Hematopoietic multipotent progenitor cell (in vitro differentiated cells): ENCODE measurements at places on chromosomes 16 and 17.

DNA sequence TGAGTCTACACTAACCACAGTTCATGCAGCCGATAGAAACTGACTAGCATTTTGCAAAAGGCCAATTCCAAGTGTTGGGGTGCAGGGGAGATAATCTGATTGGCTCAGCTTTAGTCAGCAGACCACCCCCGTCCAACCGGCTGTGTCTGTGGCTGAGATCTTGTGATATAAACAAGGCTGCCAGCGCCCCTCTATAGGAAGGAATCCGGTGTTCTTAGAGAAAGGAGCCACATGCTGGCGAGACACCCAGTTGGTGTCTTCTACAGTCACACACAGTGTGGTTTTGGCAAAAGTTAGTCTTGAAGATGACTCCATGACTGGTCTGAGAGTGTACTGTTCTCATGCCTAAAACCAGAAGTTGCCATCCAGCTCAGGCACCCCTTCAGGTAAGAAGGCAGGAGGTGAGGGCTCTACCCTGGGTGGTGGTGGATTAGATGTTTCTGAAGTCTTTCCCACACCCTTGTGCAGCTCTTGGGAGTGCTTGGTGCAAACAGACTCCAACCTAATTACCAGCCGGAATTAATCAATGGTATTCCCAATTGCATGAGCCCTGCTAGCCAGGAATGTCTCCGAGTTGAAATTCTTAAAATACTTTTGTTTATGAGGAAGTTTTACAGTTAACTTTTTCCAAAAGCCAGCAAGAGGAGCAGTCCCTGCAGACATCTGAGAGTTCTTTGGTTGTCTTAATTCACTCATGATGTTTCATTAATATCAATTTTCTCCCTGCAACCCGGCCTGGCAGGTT, 172.3 kb upstream of the IRX6 start:
- DNase-seq, result no peak

GRCh38 chr17:77637818-77638575, 320.5 kb upstream of the TNRC6C start:
- DNase-seq, result no peak

DNA sequence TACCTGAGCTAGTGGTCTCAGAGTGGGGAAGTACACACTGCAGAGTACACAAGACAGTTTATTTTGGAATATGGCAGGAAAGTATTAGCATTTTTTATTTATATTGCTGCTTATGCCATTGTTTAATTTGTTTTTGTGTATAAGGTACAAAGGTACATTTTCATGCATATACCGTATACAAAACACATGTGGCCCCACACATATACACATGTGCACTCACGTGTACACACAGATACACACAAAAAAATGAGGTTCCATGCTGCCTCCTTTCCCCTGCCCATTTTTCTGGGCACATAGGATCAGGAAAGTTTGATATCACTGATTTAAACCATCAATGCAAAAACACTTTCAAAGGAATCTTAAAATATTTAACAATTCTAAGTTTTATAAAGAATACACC, 12.9 kb downstream of the IGSF6 start:
- no peak for DNase-seq

DNA sequence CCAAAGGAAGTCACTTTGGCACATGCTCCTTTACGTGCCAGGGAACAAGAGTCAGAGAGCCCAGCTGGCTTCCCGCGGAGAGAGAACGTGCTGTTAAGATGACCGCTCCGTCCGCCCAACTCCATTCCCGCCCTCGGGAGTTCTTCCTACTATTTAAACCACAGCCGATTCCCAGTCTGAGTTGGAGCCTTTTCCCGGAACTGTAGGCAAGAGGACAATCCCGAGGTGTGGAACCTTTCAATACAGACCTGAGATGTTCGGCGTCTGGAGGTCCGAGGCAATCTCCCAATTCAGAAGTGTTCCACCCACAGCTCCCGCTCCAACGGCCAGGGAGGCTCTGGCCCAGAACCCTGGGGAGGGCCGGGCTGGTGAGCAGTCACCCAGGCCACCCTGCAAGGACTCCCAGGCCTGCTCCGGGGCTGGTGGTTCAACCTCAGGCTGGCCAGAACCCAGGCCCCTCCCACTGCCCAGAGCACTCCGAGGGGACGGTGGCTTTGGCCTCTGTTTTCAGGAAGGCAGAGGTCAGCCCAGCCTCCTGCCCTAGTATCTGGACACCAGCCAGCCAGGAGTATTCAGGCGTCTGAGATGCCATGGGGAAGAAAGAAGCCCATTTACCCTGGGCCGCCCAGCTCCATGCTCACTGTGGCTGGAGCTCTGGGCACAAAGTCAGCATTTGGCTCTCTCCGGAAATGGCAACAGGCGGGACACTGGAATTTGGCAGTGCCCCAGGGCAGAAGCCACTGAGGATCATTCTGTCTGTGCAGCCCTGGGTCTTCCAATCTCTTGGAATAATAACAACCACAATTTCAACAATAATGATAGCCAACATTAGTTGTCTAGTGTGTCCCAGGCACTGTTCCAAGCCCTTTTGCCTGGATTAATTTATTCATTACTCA, 21.4 kb downstream of the EMP2 start:
- DNase-seq, result no peak

- DNase-seq, result no peak
Measured at GRCh38 chr17:69858460-69858859, 216.6 kb upstream of the KCNJ16 start.
